ENCODE measurements at places on chromosomes 7 and 10.

DNA sequence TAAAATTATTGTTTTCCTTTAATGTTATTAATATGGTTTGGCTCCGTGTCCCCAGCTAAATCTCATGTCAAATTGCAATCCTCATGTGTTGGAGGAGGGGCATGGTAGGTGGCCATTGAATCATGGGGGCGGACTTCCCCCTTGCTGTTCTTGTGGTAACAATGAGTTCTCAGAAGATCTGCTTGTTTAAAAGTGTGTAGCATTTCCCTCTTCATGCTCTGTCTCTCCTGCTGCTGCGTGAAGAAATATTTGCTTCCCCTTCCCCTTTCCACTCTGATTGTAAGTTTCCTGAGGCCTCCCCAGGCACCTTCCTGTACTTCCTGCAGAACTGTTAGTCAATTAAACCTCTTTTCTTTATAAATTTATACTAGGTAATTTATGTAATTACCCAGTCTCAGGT lies 27.5 kb downstream of the VIM start:
- no peak for DNase-seq

GRCh38 chr10:96764425-96765060 lies 44.2 kb upstream of the PIK3AP1 start:
- no peak for DNase-seq

- DNase-seq = no peak
Observed at GRCh38 chr10:125599194-125599593, 83.8 kb downstream of the TEX36 start.

GRCh38 chr7:157457355-157458253 lies 120.8 kb downstream of the DNAJB6 start:
- no peak for DNase-seq

DNA sequence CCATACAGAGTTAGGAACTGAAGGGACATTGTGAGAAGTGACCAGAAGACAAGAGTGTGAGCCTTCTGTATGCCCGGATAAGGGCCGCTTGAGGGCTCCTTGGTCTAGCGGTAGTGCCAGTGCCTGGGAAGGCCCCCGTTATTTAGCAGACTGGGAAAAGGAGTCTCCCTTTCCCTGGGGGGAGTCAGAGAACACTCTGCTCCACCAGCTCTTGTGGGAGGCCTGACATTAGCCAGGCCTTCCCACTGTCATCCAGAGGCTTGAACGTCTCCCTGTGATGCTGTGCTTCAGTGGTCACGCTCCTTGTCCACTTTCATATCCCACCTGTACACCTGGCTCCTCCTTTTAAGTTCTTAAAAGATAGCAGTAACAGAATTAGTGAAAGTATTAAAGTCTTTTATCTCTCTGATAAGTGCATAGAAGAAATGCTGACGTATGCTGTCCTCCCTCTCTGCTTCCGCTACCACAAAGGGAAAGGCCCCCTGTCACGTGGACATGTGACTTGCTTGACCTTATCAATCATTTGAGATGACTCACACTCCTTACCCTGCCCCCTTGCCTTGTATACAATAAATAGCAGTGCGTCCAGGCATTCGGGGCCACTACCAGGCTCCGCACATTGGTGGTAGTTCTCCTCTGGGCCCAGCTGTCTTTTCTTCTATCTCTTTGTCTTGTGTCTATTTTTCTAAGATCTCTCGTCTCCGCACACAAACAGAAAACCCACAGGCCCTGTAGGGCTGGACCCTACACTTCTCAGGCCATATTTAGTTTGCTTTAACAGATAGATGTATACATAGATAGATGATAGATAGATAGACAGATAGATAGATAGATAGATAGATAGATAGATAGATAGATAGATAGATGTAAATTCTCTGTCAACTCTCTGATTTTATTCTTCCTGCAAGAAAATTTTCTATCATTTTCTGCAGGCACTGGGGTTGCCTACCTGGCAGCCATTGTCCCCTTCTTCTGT lies 131.5 kb upstream of the JCAD start:
- no peak for DNase-seq

DNA sequence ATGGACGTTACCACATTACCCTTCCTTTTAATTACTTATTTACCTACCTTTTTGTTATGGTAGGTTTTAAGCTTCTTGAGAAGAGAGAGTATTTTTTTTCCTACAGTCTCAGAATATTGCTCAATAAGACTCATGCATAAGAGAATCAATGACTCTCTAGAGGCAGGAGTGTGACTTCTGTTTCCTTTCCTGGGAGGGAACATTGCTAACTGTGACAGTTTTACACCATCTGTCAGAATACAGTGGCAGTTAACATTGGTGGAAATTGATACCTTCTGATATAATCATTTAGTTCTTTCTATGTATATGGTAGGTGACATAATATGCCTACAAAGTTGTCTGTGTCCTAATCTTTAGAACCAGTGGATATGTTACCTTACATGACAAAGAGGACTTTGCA lies 348.7 kb upstream of the POT1 start:
- DNase-seq = no peak

- DNase-seq = no peak
Observed at GRCh38 chr7:95694334-95694733, 78.0 kb upstream of the DYNC1I1 start.

- no peak for DNase-seq
Observed at GRCh38 chr10:47145290-47145934, 154.6 kb upstream of the GDF10 start.

DNA sequence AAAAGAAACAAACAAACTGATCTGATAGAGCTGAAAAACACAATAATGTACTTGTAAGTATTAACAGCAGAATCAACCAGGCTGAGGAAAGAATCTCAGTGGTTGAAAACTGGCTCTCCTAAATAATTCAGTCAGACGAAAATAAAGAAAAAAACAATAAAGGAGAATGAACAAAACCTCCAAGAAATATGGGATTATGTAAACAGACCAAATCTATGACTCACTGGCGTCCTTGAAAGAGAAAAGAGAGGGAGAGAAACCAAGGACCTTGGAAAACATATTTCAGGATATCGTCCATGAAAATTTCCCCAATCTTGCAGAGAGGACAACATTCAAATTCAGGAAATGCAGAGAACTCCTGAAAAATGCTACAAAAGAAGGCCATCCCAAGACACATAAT lies 62.9 kb downstream of the FBXL13 start:
- no peak for DNase-seq

DNA sequence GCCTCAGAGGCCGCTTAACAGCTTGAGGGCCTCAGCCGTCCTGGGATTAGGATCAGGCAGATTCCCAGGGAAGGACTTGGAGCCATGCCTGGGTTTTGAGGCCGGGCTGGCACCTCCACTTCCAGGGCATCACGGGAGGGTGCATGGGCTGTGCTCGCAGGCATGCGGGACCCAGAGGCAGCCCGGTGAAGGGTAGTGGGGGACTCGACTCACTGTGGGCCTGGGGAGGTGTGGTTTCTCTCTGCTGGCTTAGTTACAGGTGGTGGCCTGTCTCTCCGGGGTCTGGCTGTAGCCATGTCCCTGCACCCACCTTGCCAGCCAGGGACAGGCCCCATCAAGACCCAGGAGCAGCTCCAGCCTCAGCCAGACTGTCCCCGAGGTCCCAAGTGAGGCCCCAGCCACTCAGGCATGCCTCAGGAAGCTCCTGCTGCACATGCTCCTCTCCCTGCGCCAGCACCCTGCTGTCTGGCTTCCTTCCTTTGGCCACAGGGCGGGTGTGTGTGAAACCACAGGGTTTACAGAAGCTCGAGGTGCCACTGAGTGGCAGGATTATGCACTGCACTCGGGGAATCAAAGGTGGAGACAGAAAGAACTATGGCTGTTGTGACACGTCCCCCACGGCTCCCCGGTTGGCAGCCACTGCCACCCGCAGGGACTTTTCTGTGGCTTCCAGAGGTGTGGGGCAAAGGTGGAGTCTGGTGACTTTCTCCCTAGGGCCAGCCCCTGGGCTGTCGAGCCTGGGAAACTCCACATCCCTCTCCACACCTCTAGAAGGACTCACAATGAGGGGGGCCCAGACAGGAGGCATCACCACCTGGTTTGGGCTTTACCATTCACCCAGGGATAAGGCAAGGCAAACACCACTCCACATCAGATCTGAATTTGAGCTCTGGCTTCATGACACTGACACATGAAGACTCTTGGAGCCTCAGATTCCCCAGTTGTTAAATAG lies 19.7 kb downstream of the GOLGA7B start:
- peak; percentile 86 for DNase-seq

DNA sequence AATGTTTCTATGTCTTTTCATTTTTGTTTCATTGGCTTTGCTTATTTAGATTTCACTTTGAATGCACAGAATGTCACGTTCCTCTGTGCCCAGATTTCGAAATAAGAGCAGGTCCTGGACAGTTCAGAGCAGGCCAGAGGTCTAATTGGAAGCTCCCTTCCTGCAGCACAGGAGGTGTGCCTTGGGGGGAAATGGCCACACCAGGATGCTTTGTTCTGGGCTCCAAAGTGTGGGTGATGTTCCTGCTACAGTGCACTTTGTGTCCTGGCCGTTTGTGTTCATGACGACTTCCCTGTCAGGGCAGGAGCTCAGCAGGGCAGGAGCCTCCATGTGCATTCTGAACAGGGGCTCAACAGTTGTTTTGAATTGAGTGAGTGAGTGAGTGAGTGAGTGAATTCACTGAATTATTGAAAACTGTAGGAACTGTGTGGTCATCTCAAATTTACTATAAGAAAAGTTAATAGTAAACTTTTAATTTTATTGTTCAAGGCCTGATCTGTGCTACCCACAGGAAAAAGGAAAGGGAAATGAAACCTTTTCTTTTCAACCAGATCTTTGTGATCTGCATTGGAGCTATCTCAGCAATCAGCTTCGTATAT lies 109.5 kb upstream of the GJD4 start:
- DNase-seq = no peak

DNA sequence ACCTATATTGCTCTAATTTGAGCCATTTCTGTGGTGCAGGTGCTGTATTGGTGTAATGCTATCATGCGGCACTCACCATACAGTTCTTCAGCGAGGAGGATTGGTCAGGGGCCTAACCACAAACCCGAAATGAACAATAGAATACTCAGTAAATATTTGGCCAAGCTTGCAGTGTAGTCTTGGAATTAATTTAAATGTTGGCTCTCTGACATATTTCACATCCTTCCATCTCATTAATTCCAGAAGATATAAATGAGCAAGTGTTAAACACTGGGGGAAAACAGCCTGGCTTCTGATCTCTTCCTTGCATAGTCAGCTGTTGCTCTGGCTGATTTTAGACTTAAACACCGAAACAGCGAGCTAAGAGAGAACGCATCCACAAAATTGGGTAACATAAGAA lies 663.1 kb upstream of the GHITM start:
- DNase-seq = no peak

DNA sequence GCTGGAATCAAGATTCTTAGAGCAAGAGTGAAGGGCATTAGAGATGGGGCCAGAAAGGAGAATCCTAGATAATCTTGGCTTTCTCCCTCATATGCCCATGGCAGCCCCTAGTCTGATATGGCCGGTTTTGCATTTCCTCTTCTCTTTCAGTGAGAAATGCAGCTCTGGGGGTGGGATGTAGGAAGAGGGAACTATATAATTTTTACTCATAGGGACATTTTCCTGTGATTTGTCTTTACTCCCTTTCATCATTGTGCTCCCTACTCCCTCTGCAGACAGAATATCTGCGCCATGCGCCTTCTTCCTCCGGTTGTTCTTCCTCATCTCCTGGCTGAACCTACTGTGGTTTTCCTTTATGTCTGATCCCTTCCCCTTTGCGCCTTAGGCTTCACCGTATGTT lies 16.8 kb upstream of the CHCHD1 start:
- no peak for DNase-seq

DNA sequence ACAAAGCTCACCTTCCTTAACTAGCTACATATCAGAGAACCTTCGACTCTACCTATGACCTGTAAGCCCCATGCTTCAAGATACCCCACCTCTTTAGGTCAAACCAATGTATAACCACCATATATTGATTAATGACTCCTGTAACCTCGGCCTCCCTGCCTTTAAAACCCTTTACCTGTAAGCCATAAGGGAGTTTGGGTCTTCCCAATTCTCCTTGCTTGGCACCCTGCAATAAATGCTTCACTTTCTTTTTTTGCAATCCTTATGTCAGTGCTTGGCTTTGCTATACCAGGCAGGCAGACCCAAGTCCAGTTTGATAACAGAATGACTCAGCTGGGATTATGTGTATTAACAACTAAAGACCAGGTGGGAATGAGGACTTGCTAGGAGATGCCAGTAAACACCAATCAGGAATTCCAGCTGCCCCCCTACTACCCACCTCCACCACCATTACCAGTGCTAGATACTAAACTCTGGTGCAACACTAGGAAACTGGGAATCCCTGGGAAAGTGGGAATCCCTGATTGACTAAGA lies 22.0 kb upstream of the SLC35G1 start:
- no peak for DNase-seq

DNA sequence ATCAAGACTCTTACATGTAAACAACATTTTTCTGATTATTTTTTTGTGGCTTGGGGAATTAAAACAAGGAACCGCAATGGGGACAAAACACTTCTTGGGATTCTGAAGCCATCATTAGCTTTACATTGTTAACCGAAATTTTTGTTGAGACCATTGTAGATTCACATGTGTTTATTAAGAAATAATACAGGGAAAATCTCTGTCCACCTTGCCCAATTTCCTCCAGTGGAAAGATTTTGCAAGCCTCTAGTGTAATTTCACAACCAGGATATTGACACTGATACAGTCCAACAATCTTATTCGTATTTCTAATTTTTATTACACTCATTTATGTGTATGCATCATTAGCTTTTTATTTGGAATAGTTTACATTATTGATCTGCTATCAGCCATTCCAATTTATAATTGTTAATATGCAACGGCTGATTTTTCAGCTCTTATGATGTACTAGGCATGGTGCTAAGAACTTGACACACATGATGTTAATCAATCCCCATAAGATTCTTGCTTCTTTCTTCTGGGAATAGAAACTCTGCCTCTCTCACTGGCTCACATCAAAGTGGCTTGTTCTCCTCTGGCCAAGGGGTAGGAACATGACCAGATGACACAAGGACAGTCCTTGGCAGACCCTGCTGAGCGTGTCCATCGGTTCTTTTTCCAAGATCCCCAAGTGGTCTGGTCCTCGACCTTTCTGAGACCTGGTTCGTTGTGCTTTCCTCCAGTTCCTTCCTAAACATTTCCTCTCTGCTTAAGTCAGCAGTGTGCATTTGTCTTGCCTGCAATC lies 137.6 kb downstream of the ADAM12 start:
- no peak for DNase-seq

Measured in stimulated activated CD8-positive, alpha-beta memory T cell treated with anti-CD3 and anti-CD28 coated beads, Interleukin-4, amount 100 ng/mL, for 48 hours (primary cell).